ENCODE measurements at places on chromosomes 13 and 19.

DNA sequence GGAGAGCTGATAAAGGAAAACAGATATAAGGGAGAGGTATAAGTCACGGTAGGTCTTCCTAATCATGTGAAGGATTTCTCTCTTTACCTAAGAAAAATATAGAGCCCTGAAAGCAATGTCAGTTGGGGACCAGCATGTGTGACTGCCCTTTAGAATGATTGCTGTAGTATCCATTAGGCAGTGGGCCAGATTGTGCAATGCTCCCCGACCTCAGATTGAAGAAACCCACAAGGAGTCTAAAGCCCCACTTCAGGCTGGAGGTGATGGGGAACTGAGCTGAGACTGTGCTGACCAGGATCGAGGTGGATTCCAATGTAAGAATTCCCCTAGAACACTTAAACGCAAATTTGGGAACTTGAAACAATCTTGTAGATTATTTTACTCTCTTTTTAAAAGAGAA lies 614.4 kb downstream of the LIG4 start:
- no peak for DNase-seq

DNA sequence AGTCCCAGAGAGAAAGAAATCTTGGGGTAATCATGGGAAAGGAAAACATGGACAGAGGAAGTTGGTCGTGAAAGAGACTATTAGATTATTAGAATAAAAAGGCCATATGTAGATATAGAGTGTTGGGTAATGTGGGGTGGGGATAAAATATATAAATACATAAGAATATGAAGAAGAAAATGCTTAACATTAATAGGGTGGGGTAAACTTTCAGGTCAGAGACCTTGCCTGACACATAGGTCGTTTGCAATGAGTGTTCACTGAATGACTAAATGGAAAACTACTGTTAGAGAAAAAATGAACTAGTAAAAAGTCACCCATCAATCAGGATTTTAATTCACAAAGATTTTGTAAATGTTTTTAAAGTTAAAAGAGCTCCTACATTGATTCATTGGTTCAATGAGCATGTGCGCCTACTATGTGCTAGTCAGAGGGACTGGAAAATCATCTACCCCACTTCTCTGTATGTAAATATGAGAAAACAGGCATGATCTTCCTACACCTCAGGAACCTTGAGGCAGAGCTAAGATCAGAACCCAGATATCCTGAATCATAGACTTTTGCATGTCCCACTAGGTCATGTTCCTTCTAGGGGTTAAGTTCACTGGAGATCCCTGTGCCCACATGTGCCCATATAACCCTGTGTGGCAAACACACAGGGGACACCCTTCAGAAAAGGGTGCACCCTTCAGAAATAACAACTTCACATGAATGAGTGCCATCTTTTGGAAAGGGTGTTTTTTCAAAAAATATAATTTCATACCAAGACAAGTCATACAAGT lies 24.6 kb upstream of the KLF12 start:
- no peak for DNase-seq

GRCh38 chr19:1471515-1472160 lies 7.4 kb downstream of the C19orf25 start:
- no peak for DNase-seq

- no peak for DNase-seq
Observed at GRCh38 chr13:80160110-80160509, 180.8 kb downstream of the SPRY2 start.

GRCh38 chr19:4697304-4697703 lies 26.3 kb downstream of the DPP9 start:
- DNase-seq, result no peak

DNA sequence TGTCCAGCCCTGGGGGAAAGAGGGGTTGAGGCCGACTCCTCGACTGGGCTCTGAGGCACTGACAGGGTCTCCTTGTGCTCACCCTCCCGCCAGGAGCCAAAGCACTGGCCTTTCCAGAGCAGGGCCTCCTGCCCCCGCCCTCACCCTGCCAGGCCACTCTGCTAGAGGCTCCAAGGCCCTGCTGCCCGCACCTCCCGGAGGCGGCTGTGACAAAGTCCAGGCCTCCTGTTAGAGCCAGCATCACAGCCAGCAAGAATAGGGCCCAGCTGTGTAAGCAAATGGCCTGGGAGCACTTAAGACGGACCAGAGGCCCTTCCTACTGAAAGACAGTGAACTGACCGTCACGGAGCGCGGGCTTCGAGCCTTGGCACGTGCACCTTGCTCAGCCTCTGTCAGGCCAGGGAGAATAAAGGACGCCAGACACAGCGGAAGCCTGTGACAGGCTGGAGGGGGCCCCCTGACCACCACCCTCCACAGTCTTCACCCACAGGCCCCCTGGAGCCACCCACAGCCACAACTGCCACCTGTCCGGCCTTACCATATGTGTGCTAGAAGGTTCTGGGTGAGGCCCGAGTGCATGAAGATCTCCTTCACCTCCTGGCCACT lies 50.9 kb downstream of the EPS15L1 start:
- DNase-seq, result no peak

- DNase-seq, result no peak
Observed at GRCh38 chr19:19335408-19336158, 15.0 kb downstream of the MAU2 start.

DNA sequence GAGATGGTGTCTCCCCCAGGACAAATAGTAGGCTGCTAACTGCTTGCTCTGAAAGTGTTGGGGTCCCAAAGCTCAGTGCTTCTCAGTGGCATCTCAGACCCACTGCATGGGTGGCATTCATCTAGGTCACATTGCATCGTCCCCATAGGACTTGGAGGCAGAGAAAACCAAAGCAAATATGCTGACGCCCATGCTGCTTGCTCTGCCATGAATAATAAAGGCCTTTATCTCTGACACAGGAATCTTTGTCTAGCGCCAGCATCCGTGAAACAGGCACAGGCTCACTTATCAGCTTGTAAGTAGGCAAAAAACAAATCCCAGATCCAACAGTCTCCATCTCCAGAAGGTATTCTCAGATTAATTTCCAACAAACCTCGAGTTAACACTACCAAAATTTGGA lies 18.9 kb upstream of the IPO5 start:
- DNase-seq, result no peak

DNA sequence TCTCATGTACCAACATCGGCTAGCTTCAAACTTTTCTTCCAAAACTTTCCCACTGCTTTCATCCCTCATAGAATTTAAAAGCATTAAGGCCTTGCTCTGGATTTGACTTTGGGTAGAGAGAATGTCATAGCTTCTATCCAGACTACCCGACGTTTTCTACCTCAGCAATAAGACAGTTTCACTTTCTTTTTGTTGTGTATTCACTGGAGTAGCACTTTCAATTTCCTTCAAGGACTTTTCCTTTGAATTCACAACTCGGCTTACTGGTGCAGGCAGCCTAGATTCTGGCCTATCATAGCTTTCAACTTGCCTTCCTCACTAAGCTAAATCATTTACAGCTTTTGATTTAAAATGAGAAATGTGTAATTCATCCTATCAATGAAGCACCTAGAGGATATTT lies 420.4 kb upstream of the GPC6 start:
- no peak for DNase-seq

GRCh38 chr13:92967923-92968322 lies 258.7 kb upstream of the GPC6 start:
- DNase-seq, result no peak

DNA sequence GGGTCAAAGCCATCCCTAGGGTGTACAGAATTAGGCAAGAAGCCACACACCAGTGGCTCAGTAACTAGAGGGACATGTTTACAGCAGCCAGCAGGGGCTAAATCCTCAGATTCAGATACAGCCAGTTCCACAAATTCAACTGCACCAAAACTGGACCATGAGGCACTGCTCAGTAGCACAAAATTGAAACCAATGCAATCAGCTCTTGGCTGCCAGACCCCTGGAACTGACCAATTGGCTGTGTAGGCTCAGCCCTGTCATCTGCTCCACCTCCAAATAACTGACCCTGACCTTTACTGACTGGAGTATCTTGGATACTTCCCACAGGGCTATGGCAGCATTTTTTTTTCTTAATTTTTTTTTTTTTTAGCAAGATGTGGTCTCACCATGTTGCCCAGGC lies 226.5 kb downstream of the FOXO1 start:
- DNase-seq, result no peak

DNA sequence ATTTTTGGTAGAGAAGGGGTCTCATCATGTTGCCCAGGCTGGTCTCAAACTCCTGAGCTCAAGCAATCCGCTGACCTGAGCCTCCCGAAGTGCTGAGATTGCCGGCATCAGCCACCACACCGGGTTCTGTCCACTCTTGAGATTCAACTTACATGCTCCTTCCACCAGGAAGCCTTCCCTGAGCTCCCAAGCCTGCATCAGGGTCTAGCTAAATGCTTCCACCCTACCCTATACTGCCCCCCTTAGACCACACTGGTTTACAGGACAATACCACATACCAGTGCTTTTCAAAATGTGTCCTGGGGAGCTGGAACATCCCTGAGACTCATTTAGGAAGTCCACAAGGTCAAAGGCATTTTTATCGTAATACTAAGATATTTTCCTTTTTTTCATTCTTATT lies 15.1 kb upstream of the CACNG8 start:
- no peak for DNase-seq

DNA sequence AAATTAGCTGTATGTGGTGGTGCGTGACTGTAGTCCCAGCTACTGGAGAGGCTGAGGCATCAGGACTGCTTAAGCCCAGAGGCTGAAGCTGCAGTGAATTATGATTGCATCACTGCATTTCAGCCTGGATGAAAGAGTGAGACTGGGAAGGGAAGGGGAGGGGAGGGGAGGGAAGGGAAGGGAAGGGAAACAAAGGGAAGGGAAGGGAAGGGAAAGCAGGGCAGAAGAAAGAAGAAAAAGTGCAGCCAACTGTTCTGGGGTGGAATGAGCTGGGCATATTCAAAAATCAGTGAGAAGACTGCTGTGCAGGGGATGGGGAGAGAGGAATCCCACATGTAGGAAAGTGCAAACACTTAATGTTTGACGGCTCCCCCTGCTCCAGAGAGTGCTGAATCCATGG lies 905.5 kb downstream of the UQCRFS1 start:
- no peak for DNase-seq

DNA sequence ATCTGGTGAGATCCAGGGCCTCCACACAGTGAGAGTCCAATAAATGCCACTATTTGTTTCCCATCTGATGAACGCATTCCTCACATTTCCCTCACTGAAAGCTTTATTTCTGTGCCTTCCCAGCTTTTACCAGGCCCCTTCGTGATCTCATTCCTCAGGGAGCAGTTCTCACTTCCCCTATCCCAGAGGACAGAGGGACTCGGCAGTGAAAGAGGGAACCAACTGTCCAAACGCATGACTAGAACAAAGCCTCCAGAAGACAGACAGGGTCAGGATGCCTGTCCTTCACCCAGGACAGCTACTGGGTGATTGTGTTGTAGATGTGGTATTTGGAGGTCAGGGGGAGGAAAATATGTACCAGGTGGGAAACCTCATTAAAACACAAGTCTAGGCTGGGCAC lies 2.0 kb upstream of the ZBTB45 start:
- DNase-seq, result no peak

DNA sequence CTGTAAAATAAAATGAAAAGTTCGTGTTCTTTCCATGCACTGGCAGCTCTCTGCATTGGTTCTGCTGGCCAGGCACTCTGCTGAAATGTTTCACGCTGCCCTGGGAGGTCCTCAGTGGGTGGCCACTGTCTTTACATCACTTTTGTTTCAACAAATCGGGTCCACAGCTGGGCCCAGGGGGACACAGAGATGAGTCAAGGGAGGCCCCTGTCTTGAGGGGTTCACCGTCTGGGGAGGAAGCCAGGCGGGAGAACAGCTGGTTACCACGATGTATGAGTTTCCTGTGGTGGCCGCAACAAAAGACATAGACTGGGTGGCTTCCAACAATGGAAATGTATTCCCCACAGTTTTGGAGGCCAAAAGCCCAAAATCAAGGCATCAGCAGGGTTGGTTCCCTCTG lies 5.1 kb upstream of the KLF2 start:
- no peak for DNase-seq

GRCh38 chr19:42261763-42262162 lies 6.8 kb upstream of the ERF start:
- no peak for DNase-seq

DNA sequence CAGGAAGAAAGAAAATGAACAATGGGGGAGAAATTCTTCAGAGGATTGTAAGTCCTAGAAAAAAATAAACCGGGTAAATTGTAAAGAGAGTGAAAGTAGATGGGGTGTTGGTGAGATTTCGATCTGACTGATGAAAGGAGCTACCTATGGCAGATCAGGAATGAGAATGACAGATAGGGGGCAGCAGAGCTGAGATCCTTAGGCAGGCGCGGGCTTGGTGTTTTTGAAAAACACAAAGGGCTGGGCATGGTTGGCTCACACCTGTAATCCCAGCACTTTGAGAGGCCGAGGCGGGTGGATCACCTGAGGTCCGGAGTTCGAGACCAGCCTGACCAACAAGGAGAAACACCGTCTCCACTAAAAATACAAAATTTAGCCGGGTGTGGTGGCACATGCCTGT lies 1468.6 kb upstream of the SLC10A2 start:
- no peak for DNase-seq

- DNase-seq, result no peak
Observed at GRCh38 chr13:48873587-48873986, 102.1 kb upstream of the FNDC3A start.

DNA sequence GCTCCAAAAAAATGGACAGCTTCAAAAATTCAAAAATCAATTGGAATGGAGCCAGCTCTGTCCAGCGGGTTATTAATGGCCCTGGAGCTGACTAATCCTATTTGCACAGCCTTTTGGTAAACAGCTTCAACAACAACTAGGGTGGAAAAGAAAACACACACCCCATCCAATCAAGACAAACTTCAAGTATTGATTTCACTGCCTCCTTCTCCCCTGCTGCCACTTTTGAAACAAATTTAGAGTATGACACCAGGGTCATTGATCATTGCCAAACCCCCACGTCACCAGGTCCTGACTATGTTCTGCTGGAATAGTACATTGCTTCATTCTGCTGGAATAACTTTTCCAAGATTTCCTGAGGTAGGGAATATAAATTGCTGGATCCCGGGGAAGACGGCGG lies 56.8 kb upstream of the GTF3A start:
- DNase-seq, result no peak

DNA sequence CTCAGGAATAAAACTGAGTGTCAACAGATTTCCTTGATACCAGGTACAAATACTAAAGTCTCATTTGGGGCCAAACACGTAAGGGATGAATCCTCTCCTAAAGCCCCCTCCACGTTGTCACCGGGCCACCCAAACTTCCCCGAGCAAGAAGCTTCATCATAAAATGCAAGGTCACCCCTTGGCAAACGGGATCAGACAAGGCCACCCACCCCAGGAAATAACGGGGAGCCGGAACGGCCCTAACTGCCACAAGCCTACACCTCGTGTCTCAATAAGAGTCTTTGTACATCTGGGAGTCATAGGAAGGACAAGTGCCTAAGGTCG lies 717 bp downstream of the EEF2 start:
- no peak for DNase-seq

DNA sequence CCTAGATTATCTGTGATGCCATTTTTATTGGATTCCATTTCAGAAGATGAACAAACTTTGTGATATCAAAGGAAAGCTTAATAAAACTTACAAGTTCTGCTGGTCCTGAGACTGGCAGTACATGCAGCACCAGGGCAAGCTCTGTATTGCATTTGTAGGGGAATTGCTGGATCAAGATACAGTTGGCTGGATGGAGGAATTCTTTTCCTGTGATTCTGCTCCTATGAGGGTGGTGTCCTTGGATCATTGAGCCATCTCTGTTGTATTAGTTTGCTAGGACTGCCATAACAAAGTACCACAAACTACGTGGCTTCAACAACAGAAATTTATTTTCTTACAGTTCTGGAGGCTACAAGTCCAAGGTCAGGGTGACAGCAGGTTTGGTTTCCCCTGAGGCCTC lies 33.9 kb upstream of the CSNK1A1L start:
- no peak for DNase-seq
